ENCODE measurements at places on chromosomes 11 and 22.

GRCh38 chr22:45564349-45565030 lies 61.8 kb downstream of the FBLN1 start:
- DNase-seq: no peak

DNA sequence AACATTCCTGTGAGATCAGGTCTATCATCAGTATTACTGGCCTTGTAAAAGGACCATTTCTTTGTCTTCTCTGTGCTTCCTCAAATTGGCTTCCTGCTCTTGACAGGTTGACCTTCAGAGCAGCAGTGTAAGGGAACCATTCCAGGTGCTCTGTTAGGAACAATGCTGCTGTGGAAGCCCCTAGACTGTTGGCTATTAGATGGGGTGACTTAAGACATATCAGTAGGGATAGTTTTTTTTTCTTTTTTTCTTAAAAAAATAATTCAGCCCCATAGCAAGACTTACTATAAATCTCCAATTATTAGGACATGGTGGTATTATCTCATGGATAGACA lies 37.6 kb downstream of the COA4 start:
- DNase-seq: no peak

- DNase-seq: peak; percentile 60
Observed at GRCh38 chr11:35009191-35009943, 92.9 kb downstream of the PDHX start.

DNA sequence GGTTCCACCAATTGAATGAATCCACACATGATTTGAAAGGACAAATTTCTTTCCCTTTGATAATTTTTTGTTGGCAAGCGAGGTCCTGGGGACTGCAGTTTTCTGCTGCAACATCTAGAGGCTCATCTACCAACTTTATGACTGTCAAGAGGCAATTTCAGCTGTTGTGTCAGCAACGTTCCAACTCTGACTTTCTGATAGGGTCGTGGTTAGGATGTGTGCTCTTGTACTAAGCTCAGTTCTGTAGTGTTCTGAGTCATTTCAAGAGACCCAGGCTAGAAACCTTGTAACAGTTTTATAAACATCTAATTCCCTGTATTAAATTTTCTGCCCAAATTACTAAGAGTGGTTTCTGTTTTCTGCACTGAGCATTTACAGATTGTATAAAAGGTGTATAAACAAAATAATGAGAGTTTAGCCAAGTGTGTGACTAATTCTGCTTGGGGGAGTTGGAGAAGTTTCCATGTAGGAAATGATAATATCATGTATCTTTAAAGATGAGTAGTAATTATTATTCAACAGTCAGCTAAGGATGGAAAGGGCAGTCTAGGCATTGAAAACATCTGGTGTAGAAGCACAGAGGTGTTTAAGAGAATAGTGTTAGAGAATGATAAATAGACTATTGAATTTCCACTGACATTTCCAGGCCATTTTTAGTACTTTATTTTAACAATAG lies 72.2 kb downstream of the RBMXL2 start:
- no peak for DNase-seq

GRCh38 chr11:83717537-83717936 lies 431.4 kb upstream of the CCDC90B start:
- DNase-seq: peak; percentile 8

DNA sequence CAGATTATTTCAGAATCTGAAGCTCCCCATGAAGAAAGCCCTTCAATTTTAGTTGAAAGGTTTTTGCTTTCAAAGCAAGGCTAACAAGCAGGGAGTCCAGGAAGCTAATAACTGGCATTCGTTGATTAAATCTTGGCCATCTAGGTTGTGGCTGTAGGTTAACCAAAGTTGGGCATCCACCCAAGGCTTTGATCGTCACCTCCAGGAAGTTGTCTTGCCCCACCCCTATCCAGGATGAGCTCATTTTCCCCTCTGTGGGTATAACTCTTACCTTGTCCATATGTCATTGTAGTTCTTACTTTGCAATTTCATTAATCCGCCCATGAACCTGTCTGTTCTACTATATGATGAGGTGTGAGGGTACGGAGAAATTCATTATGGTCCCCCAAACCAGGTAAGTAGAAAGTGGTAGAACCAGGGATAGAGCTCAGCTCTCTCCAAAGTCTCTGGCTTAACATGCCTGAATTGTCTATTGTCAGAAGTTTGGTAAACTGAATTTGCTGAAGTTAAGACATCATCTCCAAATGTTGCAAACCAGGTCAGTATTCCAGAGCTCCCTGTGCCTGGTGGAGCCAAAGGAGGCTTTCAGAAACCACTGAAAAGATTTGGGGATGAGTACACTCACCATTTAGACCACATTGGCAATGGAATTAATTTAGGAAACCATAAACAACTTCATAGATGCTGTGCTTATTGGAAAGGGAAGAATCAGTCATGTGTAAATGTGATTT lies 97.1 kb downstream of the CD44 start:
- peak; percentile 19 for DNase-seq

DNA sequence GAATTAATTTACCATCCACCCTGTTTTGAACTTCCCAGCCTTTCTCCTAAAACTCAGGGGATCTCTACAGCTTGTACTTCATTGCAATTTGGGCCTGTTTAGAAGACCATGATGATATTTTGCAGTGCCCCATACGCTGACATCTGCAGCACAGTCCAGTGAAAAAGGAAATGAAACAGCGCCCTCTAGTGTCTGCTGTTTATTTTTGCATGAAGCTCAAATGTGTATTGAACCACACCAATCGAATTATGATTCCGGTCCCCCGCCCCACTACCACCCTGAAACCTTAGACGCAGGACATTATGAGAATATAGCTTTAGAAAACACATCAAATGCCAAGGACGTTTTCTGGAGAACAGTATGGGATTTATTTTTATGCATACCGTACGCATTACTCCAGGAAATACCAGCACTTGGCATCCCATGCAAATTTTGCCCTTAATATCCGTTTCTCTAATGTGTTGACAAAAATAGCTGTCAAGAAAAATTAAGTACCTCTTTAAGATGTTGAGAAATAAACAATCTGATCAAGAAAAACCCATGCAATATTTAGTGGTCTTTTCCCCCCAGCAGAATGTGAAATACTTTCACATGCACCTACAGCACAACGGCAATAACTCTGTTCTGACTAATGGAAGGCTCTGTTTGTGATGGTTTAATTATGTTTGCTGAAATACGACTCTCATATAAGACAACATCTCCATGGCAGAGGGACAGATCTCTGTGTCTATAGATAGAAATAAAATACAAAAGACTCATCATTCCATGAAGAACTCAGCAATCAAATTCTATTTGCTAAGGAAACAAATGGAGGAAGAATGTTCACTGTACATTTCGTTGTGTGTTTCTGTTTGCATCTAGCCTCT lies 93.9 kb downstream of the TECTA start:
- DNase-seq: peak; percentile 69

GRCh38 chr11:8785998-8786397 lies 103.4 kb downstream of the RPL27A start:
- no peak for DNase-seq

DNA sequence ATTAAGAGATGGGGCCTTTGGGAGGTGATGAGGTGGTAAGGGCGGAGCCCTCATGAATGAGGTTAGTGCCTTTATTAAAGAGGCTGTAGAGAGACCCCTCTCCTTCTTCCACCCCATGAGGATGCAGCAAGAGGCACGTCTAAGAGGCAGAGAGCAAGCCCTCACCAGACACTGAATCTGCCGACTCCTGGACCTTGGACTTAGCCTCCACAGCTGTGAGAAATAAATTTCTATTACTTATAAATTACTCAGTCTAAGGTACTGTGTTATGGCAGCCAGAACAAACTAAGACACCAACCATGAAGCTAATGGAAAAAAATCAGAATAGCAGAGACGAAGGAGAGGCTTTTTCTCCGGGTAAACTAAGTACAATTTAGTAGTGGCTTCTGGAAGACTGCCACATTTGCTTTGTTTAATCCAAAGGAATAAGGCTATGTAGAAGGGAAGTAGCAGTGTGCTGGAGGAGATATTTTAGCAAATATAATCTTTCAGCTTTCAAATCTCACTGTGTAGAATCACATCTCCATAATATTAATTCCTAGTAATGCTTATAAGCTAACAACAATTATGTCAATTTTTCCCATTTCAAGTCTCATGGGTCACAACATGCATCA lies 12.3 kb upstream of the SIK2 start:
- no peak for DNase-seq

GRCh38 chr22:45870011-45870410 lies 107.0 kb downstream of the WNT7B start:
- DNase-seq: no peak

- peak; percentile 35 for DNase-seq
Observed at GRCh38 chr11:122367809-122368231, 251.8 kb upstream of the BLID start.

DNA sequence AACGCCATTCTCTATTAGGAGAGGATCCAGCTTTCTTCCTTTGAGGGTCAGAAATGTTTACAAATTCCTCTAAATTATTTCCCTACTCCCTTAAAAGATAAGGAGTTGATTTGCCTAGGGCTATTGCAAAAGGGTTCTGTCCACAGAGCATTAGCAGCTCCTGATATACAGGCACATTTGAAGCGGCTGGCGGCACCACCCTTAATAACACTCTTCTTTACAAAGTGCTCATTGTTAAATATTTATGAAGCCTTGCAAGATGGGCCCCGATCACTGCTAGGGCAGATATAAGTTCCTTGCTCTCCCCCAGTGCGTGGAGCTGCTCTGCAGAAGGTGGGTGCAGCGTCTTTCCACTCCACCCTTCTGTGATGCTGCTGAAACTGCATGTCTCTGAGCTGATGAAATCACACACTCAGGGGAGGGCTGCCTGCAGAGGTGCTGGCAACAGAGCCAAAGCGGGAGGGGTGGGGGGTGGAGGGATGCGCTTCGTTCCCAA lies 116.7 kb upstream of the NTM start:
- peak; percentile 41 for DNase-seq

- DNase-seq: no peak
Observed at GRCh38 chr22:32861330-32861729, 59.8 kb downstream of the TIMP3 start.

DNA sequence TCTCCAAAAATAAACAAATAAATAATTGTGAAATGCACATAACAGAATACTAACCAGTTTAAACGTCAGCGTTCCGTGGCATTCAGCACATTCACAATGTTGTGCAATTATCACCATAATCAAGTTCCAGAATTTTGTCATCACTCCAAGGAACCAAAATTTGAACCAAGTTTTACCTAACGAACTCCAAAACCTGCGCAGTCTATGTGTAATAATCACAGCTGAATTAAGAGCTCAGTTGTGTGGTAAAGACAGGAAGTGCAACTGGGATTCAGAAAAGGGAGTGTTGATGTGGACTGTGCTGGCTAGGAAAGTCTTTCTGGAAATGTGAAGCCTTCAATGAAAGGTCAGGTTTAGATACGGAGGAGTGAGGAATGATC lies 5.4 kb upstream of the MCAM start:
- DNase-seq: no peak

DNA sequence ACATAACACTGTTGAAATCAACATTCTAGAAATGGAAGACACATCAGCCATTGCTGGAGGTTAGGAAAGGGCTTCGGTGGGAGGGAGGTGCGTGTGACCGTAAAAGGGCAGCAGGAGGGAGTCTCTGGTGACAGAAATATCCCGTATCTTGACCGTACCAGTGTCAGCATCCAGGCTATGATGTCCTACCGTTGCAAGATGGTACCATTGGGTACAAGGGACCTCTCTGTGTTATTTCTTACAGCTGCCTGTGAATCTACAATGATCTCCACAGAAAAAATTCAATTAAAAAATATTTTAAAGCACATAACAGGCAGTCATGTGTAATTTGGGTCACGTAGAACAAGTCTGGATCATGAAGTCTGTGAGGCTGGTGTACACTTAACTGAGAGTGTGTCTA lies 27.4 kb upstream of the SEPTIN5 start:
- DNase-seq: no peak

DNA sequence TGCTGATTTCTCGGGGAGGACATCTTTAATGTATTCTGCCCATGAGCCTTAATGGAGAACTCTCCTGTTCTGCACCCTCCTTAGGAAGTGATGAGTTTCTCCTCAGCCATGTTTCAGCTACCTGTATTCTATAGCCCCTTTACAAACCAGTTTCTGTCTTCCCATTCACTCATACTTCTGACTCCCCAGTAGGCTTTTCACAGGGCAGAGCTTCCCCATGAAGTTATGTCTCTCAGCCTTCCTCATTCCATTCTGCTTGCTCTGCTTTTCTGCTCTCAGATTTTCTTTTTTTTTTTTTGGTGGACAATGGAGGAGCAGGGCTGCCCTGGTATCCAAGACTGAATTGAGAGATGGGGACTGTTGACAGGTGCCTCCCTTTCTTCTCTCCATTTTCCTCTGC lies 4.3 kb upstream of the OR52R1 start:
- no peak for DNase-seq

DNA sequence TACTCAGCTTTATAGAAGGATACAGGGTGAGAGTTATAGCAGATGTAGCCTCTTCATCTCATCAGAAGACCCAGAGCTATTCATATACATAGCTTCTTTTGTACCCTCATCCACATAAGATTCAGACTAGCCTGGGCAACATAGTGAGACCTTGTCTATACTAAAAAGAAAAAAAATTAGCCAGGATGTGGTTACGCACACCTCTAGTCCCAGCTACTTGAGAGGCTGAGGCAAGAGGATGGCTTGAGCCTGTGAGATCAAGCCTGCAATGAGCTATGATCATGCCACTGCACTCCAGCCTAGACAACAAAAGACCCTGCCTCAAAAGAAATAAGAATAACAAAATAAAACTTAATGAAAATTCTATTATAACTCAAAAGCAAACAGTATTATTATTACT lies 36.7 kb upstream of the B3GNT6 start:
- DNase-seq: no peak

GRCh38 chr22:50699756-50700386 lies 27.2 kb downstream of the SHANK3 start:
- DNase-seq: no peak

- no peak for DNase-seq
Observed at GRCh38 chr11:47595029-47595428, 818 bp upstream of the C1QTNF4 start.

DNA sequence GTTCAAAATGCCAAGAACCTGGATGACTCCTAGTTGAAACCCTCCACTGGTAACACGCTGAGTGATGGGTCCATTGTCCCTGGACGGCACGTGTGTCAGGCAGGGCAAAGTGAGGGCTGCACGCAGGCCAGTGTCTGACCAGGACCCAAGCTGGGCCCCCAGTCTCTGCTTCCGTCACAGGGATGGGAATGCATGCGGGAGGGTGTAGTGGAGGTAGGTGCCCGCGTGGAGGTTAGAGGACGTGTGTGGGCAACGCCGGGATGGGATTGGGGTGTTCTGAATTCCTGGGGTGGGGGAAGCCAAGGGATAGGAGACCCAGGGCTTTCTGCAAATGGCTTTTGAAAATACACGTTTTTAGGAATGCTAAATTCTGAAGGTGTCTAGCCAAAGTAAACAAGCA lies 943.3 kb downstream of the BRD1 start:
- DNase-seq: no peak

GRCh38 chr22:28983190-28983589 lies 78.4 kb downstream of the C22orf31 start:
- peak; percentile 15 for DNase-seq

GRCh38 chr11:87463486-87464102 lies 425.9 kb downstream of the TMEM135 start:
- peak; percentile 32 for DNase-seq
